NCI-H187 treated with DMSO at 0.1 percent for 48 hours (cell line): ENCODE measurements at places on chromosomes 5 and 9.

- no peak for DNase-seq
These were observed 7.5 kb downstream of the BRD9 start for GRCh38 chr5:885127-885442.

DNA sequence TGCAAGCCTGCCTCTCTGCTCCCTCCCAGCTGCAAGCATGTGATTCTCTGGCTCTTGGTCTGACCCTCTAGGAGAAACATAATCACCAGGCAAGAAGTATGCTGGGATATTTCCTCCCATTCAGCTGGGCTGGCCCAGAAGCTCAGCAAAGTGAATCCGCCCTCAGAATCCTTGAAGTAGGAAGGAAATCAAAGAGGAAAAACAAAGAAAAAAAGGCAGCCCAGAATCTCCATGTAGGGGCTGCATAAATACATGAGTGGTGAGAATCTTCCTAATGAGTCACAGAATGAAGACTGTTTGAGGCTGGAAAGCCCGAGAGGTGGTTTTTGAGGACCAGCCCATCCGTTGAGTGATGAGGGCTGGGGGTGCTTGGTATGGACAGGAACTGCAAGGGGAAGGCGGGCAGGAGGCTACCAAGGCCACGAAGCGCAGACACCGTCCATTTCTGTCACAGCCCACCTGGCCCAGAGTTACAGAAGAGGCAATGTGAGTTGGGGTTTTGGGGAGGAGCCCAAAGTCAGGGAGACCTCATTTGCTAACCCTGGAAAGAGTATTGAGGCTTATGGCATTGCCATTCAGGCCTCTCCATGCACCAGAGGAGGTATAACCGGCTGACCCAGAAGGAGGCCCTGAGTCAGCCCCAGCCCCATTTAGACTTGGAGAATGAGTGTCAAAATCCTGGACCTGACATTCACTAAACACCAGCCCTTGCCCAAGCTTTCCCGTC, 33.4 kb upstream of the TGFBR1 start:
- DNase-seq: no peak

DNA sequence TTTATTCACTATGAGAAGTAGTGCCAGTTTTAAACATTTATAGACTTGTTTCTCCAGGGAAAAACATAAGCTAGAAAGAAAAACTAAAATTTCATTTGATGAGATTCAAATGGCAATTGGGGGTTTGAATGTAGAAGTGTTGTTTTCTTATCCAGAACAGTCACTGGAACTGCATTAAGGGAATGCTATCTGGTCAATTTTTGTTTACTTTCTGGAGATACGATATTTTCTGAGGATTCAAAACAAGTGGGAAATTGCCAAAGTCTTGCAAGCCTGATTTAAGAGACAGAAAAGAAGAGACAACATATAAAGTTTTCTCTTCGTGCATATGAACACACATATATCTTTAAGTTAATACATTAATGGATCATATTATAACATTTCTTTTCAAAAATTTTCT, 118.4 kb downstream of the NXNL2 start:
- no peak for DNase-seq

- DNase-seq: no peak
These were observed 665 bp downstream of the DNAJC18 start for GRCh38 chr5:139438707-139439012.

DNA sequence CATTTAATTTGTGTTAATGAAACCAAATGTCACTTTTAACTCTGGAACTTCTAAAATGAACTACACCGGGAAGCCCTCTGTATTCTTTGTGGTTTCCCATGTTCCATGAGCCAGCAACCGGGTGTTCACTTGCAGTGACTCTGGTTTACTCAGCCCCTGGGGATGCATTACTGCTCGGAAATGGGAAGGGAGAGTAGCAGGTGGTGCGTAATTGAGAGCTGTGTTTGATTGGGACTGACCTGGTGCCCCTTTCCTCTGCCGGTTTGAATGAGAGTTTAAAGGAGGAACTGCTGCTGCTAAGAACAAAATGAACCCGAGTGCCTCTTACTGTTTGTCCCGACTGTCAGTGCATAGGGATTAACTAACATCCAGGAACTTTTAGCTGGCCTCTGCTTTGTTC, 100.1 kb upstream of the DHFR start:
- peak; percentile 18 for DNase-seq

GRCh38 chr9:35606138-35606504, 1.1 kb downstream of the TESK1 start:
- DNase-seq: no peak

- DNase-seq: no peak
These were observed 611 bp downstream of the CIZ1 start for GRCh38 chr9:128190516-128191405.
